ENCODE measurements at places on chromosomes 3 and 15.

DNA sequence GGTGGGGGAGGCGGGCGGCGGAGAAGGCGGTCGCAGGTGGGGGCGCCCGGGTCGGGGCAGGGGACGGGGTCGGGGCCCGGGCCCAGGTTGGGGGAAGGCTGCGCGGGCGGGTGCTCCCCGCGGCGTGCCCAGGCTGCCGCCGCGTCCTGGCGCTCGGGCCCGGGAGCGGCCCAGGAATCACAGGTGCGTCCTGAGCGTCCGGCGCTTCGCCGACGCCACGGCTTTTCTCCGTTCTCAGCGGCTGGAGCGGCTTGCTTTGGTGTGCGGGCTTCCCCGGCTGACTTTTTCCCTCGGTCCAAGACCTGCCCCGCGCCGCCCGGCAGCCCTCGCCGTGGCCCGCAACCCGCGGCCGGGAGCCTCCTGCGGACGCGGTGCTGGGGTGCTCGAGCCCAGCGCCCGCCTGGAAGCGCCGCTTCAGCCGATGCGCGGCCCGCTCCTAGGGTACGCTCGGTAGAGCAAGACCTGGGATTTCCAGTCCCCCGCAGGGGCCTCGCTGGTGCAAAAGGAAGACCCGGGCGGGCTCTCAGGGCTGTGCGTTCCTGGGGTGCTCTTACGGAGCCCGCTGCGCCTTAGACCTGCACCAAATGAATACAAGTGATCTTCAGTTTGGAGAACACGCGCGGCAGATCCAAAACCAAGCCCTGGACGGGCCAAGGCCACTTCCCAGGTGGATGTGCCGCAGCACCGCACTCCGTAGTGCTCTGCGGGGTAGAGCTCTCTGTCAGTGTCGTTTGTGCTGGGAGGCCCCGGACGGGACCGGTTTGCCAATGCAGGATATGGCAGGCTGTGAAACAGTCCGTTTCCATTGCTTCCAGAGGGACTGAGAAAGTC, 639 bp downstream of the NIPA1 start:
- DNase-seq = no peak

DNA sequence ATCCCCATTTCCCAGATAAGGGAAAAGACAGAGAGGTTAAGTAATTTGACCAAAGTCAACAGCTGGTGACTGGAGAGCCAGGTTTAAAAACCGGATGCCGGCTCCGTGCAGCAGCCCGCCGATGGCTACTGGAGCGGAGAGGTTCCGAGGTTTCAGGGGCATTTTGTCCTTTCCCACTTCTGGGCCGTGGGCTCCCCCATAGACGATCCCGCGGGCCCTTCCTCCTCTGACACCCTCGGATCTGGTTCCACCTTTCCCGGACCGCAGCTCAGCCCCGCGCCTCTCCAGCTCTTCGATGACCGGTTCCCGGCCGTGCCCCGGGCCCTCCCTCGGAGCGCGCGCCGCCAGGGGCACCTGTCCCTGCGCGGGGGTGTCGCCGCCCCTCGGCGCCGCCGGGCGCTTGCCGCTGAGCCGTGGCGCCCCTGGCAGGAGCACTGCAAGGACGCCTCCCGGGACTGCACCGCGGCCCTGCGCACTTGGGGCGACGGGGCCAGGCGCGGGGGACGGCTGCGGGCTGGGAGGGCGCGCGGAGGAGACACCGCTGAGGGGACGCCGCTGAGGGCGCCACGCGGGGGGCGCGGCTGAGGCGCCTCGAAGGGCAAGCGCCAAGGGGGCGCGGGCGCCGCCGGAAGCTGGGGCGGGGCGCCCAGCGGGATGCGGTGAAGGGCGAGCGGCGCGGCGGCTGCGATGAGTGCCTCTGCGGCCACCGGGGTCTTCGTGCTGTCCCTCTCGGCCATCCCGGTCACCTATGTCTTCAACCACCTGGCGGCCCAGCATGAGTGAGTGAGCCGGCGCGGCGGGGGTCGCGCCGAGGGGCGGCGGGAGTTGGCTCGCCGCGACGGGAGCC, at the start of gene TM6SF1:
Gene TM6SF1, plus strand, starts transcription at position 652 of the 847 bp plus-strand sequence. Its CDS starts 36 bp downstream, at position 688.
- peak; percentile 24 for DNase-seq

- DNase-seq = no peak
These were observed 437.8 kb upstream of the BCHE start for GRCh38 chr3:166275024-166275390.

DNA sequence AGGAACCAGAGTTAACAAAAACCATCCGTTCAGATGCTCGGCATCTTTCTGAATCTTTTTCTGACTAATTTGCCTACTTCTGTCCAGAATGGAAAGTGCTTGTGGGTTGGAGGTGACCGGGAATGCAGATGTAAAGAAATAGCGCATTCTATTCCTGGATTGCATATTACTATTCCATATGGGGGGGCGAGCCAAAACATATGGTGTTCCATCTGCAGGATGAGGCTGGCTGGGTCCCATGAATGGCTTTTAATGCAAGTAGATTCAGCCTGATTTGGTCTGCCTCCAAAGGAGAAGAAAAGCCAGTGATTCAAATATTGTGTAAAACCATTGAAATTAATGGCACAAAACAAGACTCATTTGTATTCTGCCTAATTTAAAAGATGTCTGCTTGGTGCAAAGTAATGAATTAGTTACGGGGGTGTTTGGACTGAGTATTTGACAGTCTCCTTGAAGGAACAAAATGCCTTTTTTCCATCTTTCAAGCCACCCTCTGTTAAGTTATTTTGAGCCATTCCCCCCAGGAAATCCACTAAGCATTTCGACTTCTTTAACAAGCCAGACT, 99.0 kb downstream of the ST8SIA2 start:
- no peak for DNase-seq

- DNase-seq = no peak
These were observed 1.3 kb downstream of the STT3B start for GRCh38 chr3:31534065-31534425.

GRCh38 chr3:4492208-4493013, 737 bp upstream of the ITPR1 start:
- peak; percentile 40 for DNase-seq

- DNase-seq = peak; percentile 95
These were observed at the start of gene AP2M1 for GRCh38 chr3:184174646-184175492. Gene AP2M1 (plus strand): TSS chr3:184174855. CDS start chr3:184176994, 2,139 bp downstream.

All from CD4-positive, alpha-beta T cell (primary cell).